Stimulated activated memory B cell treated with anti-CD40 and anti-IgM and Interleukin-4, amounts not matched to agents 10 μg/mL and 1 μg/mL and 100 μg/mL, for 72 hours (primary cell): ENCODE measurements at places on chromosomes 2 and 18.

DNA sequence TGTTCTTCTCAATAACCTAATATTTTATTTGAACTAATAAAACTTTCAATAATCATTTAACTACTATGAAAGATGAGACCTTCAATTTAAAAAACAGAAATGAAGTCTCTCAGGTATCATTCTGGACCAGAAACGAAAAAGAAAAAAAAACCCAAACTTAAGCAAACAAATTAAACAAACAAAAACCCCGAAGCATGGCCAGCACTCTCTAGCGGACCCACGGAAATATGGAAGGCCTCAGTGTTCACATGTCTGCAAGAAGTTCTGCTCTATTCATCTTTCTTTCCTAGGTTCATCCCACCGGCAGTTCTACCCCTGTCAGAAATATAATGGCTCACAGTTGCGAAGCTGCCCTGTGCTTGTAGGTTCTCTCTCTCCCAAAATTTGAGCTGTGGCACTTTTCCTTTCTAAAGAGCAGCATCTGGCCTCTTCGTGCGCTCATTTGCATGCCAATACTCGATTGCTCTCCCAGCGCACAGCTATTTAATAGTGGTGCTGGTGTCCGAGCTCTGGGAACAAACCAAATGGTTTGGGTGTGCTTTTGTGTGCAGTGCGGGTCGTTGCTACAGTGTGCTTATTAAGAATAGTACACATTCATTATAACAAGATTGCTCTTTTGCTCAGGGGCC is 129.0 kb upstream of the ZEB2 start:
- no peak for ATAC-seq

GRCh38 chr2:143347271-143347695 is 218.1 kb downstream of the ARHGAP15 start:
- no peak for ATAC-seq

- no peak for ATAC-seq
Observed at GRCh38 chr2:98948956-98949739, 13.1 kb upstream of the CRACDL start.

DNA sequence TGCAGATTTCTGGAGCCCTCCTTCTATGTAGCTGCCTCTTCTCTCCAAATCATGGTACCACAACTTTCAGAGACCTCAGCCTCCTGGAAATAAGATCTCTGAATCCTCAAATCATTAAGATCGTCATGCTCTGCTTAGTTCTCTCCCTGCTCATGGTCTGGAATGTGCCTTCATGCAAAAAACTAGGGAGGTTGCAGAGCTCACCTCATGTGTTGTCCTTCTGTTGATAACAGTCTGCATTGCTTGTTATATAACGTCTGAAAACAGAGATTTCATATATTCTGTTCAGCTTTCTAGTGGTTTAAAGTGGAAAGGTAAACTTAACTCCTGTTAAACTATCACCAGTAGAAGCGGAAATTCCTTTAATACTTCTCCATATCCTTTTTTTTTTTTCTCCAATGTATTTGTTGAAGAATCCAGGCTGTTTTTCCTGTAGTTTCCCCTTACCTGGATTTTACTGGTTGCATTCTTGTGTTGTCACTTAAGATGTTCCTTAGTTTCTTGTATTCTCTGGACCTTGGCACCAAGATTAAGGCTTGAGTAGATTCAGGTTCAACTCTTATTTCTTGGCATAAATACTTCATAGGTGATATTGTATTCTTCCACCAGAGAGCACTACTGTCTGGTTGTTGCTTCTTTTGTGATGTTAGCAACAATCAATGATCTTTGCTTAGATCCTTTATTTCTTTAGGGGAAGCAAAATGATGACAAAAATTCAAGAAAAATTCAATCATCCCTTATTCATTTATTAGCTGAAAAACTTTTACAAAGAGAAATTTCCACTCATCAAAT is 211.3 kb downstream of the LOXHD1 start:
- no peak for ATAC-seq

DNA sequence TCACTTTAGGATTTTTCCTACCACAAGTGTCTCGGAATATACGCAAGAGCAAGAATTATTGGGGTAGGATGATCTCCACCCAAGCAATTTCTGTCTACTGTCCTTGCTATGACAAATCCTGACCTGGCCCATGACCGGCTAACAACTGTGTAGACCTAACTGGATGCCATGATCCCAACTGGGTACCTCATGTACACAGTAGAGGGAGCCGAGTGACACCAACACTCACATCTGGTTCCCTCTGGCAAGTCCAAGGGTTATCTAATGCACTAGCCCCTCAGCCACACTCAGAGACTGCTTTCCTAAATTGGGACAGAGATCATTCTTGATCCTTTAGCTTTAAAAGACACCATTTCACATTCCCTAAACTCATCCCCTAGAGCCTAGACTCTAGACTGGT is 60.7 kb upstream of the ZNF532 start:
- ATAC-seq = no peak

- no peak for ATAC-seq
Observed at GRCh38 chr2:239731422-239731821, 293.7 kb downstream of the NDUFA10 start.

- no peak for ATAC-seq
Observed at GRCh38 chr2:72144632-72145288, 2.9 kb downstream of the CYP26B1 start.

- no peak for ATAC-seq
Observed at GRCh38 chr2:200189964-200190363, 116.5 kb upstream of the SPATS2L start.

DNA sequence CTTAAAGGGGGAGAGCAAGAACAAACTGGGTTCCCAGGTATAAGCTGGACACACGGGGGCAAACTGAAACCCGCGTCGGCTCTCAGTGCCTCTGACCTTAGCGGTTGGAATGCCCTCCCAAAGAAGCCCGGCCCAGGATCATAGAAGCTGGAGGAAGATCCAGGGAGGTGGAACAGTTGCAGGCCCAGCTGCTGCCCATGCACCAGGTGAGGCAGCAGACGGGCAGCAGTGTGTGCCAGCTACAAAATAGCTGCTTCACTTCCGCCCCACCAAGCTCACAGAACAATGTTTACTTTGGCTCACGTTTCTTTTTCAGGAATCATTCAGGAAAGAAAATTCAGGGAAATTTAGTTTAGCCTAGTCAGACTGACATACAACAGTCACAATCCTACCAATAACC is 3.9 kb upstream of the ERMN start:
- no peak for ATAC-seq

GRCh38 chr2:32937602-32938448 is 8.9 kb upstream of the LTBP1 start:
- ATAC-seq = no peak

GRCh38 chr2:144519934-144520731 is at the start of gene ZEB2:
ZEB2 (minus strand) TSS chr2:144520119; CDS start chr2:144517350, 2,769 bp downstream.
- ATAC-seq = peak; percentile 58

GRCh38 chr2:40752796-40753195 is 300.9 kb upstream of the SLC8A1 start:
- ATAC-seq = no peak
